ENCODE measurements at places on chromosomes 6 and 20.
A peak's percentile ranks its signal among the peaks of the same experiment; 100 is the strongest.

- no peak for DNase-seq
Measured at GRCh38 chr6:134235937-134236751, 81.8 kb downstream of the SGK1 start.

DNA sequence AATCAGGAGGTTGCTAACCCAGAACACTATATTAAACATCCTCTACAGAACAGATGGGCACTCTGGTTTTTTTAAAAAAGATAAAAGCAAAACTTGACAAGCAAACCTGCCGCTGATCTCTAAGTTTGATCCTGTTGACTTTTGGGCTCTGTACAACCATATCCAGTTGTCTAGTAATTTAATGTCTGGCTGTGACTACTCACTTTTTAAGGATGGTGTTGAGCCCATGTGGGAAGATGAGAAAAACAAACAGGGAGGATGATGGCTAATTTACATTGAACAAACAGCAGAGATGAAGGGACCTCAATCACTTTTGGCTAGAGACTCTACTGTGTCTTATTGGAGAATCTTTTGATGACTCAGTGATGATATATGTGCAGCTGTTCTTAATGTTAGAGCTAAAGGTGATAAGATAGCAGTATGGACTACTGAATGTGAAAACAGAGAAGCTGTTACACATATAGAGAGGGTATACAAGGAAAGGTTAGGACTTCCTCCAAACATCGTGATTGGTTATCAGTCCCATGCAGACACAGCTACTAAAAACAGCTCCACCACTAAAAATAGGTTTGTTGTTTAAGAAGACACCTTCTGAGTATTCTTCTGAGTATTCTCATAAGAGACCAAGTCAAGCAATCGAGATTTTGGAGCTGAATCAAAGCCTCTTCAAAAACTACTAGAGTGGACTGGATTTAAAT is 201.2 kb upstream of the SHLD1 start:
- no peak for DNase-seq

GRCh38 chr6:159969921-159970320 is 1.0 kb downstream of the IGF2R start:
- DNase-seq, result no peak

DNA sequence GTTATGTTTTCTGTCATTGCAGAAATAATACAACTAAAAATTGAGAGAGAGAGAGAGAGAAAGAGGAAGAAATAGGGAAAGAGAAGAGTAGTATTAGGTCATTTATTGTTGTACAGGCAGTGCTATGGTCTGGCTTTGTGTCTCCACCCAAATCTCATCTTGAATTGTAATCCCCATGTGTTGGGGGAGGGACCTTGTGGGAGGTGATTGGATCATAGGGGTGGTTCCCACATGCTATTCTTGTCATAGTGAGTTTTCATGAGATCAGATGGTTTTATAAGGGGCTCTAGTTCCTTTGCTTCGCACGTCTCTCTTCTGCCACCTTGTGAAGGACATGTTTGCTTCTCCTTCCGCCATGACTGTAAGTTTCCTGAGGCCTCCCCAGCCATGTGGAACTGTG is 677.4 kb upstream of the CHD6 start:
- no peak for DNase-seq

DNA sequence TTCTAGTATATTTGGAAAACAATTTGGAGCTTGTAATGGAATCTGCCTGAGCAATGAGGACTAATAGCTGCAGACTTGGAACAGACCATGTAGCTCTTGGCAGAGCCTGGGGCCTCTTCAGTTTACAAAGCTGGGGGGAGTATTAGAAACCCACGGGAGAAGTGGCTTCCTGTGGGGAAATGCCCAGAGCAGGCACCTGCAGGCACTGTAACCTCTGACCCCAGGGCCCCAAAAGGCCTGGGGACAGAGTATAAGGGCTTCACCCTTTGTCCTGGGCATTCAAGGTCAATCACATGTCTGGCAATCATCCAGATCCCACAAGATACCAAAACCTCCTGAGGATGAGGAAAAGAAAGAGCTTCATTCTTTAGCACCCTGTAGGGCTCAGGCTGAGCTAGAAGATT is 19.4 kb downstream of the PKIG start:
- no peak for DNase-seq

- DNase-seq, result no peak
Measured at GRCh38 chr20:63703976-63704748, 3.6 kb downstream of the ARFRP1 start.

DNA sequence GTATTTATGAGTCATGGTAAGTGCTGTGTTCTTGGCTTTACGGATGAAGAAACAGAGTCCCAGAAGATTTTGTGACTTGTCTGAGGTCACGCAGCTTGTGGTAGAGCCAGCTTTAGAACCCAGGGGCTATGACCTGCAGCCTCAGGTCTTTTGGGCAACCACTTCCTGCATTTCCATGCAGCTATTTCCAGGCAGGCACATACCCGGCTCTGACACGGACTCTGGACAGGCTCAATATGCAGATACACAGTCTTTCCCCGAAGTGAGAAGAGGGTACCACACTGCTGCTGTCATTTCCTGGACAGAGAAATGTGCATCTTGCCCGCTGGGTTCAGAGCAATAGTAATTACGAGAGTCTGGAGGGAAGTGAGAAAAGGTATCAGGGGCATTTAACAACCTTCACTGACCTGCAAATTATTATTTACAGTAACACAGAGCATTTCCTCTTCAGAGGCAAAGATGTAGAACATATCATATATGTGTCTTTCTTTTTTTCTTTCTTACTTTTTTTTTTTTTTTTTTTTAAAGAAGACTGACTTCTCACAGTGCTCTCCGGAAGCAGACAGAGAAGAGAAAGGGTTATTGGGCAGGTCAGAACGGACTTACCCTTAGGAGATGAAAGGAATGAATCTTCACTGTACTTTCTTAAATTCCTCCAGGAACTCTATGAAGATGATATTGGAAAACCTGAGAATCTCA is 185.1 kb downstream of the CLIC5 start:
- peak; percentile 39 for DNase-seq

GRCh38 chr6:135826236-135826804 is 25.2 kb upstream of the PDE7B start:
- DNase-seq, result no peak

DNA sequence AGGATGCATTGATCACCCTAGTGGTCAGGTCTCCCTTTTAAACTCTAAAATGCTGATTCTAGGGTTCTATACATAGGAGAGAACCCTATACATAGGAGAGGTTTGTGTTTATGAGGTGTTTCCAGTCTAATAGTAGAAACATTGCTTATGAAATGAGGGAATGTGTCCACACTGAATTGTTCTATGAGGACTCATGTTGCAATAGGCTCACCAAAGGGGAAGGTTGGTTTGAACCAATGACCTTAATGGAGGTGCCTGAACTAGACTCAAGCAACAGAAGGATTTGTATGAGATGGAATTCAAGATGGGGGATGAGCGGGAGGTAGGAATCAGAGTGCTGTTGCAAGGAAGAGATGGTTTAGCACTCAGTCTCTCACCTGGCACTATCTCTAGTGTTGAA is 33.5 kb upstream of the UBR2 start:
- DNase-seq, result no peak

GRCh38 chr6:158686791-158687381 is 37.0 kb downstream of the SYTL3 start:
- no peak for DNase-seq

GRCh38 chr6:389622-390021 is 1.9 kb upstream of the IRF4 start:
- no peak for DNase-seq

GRCh38 chr6:3915076-3915791 is 66.1 kb downstream of the FAM50B start:
- no peak for DNase-seq

DNA sequence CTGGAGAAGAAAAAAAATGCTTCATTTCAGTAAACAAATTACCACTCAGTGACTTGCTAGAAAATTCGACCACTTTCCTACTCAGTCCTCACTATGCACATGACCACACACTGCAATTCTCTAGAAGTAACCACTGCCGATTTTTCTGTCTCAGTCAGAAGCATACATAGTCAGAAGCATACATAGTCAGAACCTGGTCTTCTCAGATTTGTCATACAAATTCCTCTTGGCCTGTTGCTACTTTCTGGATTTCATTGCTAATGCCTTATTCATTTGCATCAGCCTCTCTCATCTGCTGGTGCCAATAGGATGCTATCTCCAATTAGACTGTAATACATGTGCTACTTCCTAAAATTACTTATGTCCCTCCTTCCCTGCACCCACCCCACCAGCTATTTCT is 10.2 kb upstream of the KIF16B start:
- DNase-seq, result no peak

GRCh38 chr6:117498159-117498558 is 15.7 kb downstream of the DCBLD1 start:
- no peak for DNase-seq

GRCh38 chr6:57313009-57313408 is 4.4 kb upstream of the PRIM2 start:
- DNase-seq, result no peak

DNA sequence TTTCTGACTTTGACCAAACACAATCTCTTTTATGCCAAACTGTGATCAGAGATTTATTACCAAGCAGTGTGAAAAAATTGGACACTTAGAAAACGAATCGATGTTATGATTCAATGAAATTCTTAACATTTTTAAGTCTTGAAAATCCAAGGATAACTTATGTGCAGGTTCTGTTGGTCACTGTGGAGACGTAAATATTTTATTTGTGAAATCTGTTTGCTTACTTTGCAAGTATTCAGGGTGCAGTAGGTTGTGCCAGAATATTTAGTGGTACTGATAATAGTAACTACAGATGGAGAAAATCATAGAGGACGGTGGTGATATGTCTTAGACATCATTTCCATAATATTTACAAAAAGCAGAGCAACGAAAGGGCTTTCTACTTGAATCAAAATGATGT is 97.3 kb downstream of the BMP2 start:
- no peak for DNase-seq

DNA sequence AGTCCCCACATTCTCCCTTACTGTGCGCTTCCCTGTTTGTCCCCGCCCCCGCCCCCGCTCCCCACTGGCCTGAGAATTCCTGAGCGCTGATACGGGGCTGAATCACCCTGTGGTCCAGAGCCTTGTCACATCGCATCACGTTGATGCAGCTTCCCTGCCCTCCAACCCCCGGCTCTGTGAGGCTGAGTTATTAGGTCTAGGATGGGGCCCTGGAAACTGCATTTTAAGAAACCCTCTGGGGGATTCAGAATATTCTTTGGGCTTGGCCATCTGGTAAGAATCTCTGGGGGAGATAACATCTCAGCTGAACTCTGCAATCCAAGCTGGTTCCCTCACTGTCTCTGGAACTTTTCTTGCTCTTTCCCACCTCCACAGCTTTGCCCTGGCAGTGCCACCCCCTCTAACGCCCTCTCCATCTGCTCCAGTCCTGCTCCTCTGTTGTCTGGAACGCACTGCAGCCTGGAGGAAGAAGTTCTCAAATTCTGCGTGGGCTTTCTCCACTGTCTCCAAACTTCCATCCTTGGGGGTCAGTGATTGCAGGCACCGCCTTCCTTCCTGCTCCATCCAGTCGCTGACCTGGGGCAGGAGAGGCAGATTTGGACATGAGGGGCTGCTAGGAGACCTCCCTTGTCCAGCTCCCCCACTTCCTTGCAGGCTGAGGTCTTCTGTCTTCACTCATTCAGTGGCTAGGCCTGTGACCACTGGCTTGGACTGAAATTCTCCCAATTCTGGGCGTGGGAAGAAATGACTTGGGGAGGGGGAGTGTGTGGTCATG is 42.6 kb downstream of the KIAA1755 start:
- DNase-seq, result no peak

- DNase-seq, result no peak
Measured at GRCh38 chr6:80480421-80481157, 374.1 kb downstream of the BCKDHB start.

DNA sequence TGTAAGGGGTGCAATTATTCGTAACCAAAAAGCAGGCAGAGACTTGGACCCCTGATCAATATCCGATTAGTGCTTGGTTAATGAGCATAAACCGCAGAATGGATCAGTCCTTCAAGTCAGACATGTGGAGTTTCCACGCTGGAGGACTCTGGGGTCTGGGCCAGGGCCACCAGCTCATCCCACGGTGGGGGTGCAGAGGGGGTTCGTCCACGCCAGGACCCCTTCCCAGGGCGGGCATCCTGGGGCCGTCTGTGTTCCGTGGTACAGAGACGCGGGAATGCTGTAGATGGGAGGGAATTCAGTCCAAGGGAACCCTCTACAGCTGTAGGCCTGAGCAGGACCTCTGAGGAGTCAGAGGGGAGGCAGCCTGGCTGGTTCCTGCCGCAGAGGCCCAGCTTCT is 197.7 kb downstream of the TAF4 start:
- no peak for DNase-seq

GRCh38 chr6:149230712-149231460 is 86.6 kb upstream of the TAB2 start:
- DNase-seq, result no peak

- DNase-seq, result no peak
Measured at GRCh38 chr6:19337101-19337500, 500.1 kb upstream of the ID4 start.

GRCh38 chr6:119090256-119090655 is 11.8 kb upstream of the FAM184A start:
- no peak for DNase-seq

DNA sequence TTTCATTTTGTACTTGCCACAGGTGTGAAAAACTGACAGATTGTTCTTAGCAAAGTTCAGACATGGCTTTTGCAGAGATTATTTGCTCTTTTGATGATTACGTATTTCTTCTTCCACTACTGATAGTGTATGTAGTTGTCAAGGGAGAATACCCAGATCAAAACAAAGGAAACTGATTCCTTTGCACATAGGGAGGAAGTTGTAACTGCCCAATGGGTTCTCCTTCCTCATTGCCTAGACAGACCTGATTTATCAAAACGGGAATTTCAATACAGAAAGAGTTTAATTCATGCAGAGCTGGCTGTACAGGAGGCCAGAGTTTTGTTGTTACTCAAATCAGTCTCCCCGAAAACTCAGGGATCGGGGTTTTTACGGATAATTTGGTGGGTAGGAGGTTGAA is 214.7 kb downstream of the BCAS1 start:
- no peak for DNase-seq

GRCh38 chr6:3887150-3887700 is 38.1 kb downstream of the FAM50B start:
- DNase-seq, result no peak

DNA sequence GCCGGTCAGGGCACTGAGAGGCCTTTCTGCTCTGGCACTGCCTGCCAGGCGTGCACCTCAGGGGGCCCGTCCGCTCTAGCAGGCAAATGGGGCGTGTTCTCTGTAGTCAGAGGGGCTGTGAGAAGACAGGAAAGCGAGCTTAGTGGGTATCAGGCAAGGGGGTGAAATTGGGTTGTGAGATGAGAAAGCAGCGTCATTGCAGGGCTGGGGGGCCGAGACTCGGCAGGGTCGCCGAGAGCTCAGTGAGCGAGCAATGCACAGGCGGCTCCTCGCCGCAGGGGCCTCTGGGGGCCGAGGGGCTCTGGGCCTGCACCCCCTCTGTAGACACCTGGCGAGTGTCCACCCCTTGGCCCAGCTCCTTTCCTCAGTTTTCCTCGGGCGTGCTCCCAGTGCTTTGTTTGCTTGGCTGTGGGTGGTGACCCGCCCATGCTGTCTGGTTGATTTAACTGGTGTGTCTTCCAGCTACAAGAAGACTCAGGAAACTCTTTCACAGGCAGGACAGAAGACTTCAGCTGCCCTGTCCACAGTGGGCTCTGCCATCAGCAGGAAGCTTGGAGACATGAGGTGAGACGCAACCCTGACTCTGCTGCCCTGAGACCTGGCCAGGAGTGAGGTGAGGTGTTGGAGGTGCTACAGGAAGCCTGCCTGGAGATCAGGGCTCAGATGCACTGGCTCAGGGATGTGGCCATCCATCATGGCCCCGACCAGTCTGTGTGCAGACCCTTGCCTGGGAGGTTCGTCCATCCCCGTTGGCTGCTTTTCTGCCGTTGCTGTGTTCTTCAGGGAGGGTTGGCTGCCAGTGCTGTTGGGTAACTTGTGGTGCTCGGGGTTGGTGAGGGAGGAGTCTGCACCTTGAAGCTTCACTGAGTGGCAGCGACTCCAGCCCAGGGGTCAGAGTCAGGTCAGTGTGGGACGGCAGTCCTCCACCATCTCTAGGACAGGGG is 12.4 kb upstream of the DNAJC5 start:
- no peak for DNase-seq
